ENCODE measurements at places on chromosomes 1 and 21.

DNA sequence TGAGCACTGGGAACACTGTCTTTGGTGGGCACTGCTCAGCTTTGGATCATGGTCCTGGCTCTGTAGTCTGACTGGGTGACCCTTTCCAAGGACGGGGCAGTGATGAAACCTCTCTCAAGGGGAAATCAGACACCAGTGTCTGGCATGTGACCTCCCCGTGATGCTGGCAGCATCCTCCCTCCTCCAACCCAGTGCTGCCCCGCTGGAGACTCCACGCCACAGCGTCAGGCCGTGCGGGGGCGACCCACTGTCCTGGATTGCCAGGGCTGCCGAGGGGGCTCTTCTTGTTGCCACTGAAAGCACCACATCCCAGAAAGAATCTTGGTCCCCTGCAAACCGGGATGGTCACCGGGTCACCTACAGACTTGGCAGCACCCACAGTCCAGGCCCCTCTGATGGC, 146.4 kb upstream of the ARHGEF16 start:
- no peak for DNase-seq

DNA sequence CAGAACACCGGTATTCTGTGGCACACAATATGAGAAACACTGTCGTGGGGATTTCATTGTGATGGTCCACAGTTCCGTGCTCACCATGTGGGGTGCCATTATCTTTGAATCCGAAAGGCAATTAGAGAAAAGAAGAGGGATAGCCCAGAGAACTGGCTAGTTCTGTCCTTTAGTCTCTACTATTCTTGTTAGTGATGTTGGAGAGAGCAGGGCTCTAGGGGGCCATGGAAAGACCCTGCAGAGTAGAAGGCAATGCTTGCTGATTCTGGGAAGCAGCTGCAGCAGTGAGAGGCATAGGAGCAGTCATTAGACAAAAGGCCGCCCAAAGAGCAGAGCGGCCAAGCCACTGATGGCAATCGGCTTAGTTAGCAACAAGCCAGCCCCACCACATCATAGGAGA, 146.3 kb downstream of the TSEN15 start:
- no peak for DNase-seq

GRCh38 chr1:70528590-70529333, 117.7 kb downstream of the CTH start:
- DNase-seq, result no peak

DNA sequence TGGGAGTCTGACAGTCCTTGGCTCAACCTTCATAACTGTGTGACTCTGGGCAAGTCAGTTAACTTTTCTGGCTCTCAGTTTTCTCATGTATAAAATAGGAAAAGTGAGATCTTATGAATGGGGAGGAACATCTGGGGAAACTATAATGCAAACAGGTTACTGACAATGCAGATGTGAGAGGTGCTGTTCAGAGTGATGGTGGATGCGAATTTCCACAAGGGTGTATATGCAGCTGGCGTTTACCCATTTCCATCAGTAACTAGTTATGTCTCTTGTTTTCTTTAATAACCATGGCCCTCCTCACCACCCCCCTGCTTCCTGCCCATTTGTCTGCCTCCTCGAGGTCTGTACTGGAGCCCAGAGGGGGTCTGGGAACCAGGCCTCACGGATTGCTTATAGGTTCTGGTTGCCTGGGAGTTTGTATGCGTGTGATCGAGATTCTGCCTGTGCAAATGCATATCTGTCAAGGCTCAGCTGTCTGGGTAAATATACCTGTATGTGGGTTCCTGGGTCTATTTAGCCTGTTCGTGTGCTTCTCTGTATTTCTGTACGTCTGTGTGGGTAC, 44.4 kb downstream of the AHDC1 start:
- DNase-seq, result no peak

DNA sequence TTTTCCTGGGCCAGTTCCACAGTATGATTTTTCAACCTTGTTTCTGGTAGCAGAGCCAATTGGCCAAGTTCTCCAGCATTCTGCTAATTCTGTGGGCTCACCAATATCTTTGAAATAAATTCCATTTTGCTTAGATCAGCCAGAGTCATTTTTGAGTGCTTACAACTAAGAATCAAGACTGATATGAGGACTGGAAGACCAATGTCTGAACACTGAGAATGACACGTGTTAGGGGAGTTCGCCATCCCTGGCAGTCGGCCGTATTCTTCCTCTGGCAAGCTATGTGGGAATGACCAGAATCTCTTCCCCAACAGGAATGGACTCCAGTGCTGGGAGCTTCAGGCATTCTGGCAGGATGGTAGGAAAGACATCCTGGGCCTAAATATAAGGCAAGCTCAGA, 4.9 kb upstream of the TENT5C start:
- DNase-seq, result no peak

- DNase-seq, result no peak
Measured at GRCh38 chr1:29924017-29924431, 687.7 kb downstream of the PTPRU start.

GRCh38 chr1:7145947-7146346, 360.7 kb downstream of the CAMTA1 start:
- no peak for DNase-seq

GRCh38 chr1:78370356-78370755, 120.4 kb upstream of the PTGFR start:
- no peak for DNase-seq

- no peak for DNase-seq
Measured at GRCh38 chr1:219179293-219179692, 5.6 kb downstream of the LYPLAL1 start.

DNA sequence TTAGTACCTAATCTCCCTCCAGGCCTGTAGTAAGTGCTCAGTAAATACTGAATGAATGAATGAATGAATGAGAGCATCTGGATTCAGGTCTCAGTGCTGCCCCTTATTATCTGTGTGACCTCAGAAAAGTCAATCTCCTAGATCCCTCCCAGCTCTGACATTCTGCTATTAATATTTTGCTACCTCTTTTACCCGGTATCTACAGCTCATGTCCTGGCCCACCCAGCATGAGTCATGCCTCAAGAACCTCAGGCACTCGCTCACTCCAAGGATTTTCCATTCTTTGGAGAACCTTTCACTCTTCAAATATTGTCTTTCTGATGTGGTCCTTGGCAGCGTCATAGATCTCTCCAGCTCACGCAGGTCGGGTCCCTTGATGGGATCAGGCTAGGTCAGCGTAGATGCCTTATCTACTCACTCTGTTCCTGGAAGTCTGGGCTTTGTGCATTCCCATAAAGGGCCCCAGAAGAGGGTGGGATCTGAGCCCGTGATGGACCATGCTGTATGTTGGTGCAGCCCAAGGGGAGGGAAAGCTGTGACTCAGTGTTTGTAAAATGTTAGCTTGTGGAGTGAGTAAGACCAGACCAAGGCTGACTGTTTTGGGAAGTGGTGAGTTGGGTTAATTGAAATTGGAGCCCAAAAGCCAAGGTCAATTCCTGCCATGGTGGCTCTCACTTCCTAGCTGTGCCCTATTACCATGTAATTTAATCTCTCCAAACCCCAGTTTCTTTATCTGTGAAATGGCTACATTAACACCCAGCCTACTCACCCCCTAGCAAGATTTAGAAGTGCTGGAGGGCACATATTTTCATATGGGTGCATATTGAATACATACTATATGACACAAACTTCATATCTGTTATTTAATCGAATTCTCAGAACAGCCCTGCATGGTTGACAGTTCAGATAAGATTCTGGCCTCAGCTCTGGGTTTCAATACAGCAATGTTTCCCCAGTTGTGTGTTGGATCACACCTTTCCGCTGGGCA, 214.1 kb upstream of the USP24 start:
- no peak for DNase-seq

DNA sequence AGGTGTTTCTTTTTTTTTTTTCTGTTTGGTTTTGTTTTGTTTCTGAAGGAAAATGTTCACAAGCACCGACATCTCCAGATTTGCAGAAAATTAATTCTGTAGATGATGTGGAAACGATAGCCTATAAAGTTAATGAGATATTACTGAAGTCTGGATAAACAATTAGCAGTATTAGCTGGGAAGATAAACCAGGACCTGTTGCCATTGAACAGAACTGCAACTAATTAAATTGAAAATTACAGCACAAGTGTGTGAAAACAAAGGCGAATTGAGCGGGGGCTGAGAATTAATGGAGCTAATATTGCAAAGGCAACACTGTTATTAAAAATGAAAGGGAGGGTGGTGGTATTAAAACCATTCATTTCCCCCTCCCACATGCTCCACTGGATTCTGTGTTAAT, 107.5 kb upstream of the AJAP1 start:
- DNase-seq, result no peak

DNA sequence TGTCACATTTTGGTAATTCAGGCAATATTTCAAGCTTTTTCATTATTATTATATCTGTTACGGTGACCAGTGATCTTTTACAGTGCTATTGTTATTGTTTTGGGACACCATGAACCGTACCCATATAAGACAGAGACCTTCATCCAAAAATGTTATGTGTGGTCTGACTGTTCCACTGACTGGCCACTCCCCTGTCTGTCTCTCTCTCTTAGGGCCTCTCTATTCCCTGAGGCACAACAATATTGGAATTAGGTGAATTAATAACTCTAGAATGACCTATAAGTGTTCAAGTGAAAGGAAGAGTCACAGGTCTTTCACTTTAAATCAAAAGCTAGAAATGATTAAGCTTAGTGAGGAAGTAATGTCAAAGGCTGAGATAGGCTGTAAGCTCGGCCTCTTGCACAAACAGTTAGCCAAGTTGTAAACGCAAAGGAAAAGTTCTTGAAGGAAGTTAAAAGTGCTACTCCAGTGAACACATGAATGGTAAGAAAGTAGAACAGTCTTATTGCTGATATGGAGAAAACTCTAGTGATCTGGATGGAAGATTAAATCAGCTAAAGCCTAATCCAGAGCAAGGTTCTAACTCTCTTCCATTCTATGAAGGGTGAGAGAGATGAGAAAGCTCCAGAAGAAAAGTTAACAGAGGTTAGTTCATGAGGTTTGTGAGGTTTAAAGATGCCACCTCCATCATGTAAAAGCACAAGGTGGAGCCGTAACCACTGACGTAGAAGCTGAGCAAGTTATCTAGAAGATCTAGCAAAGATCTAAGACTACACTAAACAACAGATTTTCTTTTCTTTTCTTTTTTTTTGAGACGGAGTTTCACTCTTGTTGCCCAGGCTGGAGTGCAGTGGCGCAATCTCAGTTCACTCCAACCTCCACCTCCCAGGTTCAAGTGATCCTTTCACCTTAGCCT, 19.7 kb upstream of the DIPK1A start:
- no peak for DNase-seq

DNA sequence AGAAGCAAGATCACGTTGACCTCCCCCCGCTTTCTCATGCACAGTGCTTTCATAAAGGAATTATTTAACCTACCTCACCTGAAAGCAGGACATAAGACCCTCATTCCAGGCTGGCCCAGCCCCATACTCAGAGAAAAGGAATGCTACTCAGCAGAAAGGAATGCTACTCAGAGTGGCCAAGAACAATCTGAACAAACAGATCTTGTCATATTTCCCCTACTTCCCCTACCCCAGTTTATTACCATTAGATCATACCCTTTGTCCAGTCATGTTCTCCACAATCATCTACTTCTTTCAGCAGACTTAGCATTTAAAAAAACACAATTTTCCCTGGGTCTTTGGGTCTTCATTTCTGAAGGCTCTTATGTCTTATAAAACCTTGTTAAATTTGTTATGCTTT, 89.8 kb downstream of the SLC16A1 start:
- no peak for DNase-seq

DNA sequence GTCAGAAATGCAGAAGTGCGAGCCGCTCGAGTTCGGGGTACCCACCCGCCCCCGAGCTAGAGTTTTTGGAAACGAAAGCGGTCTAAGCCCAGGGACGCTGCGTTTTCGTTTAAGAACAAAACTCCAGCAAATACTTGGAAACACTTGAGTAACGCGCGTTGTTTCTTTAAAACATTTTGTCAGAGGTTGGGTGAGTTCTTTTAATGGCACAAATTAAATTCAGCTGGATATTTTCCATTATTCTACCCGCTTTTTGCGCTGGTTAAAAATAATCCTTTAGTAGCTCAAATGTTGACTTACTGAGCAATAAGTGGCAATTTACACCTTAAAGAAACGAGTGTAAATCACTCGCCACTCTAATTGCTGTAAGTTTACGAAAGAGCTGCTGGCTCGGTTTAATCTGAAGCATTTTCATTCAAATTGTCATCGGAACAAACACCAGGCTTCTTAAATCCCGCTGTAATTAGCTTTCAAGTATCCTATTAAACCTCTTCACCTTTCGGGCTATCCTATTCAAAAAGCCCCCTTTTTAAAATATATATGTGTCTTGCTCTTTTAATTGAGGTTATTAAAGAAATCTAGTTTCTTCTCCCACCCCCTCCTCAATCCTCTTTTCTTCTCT, 1.5 kb downstream of the LHX8 start:
- DNase-seq, result no peak

GRCh38 chr1:181604482-181605249, 121.3 kb downstream of the CACNA1E start:
- no peak for DNase-seq

DNA sequence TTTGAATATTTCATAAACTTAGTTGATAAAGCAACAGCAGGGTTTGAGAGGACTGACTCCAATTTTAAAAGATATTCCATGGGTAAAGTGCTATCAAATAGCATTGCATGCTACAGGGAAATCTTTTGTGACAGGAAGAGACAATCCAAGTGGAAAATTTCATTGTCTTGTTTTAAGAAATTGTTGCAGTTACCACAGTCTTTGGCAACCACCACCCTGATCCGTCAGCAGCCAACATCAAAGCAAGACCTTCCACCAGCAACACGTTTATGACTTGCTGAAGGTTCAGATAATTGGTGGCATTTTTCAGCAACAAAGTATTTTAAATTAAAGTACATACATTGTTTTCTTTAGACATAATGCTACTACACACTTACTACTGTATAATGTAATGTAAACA, 47.8 kb downstream of the ADGRL4 start:
- no peak for DNase-seq

GRCh38 chr1:30186586-30186985, 536.8 kb downstream of the MATN1 start:
- no peak for DNase-seq

- DNase-seq, result peak; percentile 30
Measured at GRCh38 chr1:151326619-151327222, 495 bp downstream of the PI4KB start.

DNA sequence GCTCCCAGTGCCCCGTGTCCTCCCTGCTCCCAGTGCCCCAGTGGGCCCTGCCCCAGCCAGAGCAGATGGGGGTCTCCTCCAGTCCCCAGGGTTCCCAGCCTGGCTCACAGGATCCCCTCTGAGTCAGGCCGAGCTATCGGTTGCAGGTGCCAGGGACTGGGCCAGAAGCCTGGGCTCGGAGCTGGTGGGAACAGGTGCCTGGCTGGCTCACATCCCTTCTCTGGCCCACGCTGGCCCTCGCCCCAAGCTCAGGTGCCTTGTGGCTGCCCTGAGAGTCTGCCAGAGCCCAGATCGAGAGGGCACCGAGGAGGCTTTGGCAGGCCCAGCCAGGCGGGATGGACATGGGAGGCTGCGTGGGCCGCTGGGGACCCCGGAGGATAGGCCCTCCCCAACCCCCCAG, 18.9 kb downstream of the PLCH2 start:
- no peak for DNase-seq

- DNase-seq, result no peak
Measured at GRCh38 chr1:245869847-245870246, 637.2 kb downstream of the SMYD3 start.
